Left renal cortex interstitium (tissue), 4 donors: ENCODE measurements at places on chromosomes 5 and 9. TPM values are rescaled to one million over a fixed set of nuclear protein-coding genes. Genes with fewer than 3 reads are reported as not detected.
A peak's percentile ranks its signal among the peaks of the same experiment; 100 is the strongest.

DNA sequence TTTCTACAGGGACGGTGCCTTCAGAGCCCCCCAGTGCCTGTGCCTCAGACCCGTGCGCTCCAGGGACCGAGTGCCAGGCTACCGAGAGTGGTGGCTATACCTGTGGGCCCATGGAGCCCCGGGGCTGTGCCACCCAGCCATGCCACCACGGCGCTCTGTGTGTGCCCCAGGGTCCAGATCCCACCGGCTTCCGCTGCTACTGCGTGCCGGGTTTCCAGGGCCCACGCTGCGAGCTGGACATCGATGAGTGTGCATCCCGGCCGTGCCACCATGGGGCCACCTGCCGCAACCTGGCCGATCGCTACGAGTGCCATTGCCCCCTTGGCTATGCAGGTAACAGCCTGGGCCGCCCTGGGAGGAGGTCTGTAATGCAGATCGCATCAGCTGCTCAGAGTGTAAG lies 6.9 kb downstream of the CRB2 start:
- no peak for DNase-seq

DNA sequence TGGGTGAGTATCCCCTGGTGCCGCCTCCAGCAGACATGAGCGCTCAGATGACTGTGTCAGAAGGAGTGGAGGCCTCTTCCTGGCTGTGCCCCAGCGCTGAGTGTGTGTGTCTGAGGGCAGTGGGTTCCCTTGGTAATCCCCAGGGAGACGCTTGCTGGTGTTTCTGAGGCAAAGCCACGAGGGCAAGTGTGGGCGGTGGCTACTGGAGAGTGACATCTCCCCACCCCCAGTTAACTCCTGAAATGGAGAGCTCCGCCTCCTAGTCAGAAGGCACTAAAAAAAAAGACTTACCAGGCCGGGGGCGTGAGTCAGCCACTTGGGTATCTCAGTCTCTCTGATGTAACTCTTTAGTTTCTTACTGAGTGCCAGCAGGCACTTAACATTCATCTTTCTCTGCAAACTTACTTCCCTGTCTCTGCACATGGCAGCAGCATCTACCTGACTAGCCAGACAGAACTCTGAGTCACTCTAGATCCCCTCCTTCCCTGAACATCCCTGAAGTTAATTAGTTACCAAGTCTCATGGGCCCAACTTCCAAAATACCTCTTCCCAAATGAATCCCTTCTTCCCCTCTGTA lies 19.3 kb downstream of the ORM2 start:
- no peak for DNase-seq

DNA sequence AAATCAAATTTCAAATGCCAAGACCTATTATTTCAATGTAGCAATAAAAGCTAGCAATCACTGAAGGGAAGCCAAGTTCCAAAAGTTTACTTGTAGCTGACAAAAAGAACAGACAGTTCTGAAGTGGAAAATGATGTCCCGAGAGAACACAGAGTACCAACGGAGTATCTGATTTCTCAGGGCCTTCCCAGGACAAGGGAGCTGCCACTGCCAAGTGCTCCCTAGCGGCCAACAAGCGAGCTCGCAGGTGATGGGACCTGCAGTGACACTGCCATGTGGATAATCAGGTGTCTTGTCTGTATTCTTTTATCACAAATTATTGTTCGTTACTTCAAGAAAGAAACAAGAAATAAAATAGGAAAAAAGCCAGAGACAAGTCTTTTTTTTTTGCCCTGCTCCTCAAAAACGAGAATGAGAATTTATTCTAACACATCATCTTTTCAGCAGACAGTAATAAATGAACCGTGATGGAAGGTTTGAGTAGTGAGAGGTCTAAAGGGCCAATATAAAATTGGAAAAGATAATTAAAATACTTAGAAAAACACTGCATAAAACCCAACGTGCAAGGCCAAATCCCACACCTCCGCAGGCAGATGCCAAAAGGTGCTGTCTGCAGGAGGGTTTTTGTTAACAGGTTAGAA lies 159.4 kb downstream of the MYO10 start:
- no peak for DNase-seq

DNA sequence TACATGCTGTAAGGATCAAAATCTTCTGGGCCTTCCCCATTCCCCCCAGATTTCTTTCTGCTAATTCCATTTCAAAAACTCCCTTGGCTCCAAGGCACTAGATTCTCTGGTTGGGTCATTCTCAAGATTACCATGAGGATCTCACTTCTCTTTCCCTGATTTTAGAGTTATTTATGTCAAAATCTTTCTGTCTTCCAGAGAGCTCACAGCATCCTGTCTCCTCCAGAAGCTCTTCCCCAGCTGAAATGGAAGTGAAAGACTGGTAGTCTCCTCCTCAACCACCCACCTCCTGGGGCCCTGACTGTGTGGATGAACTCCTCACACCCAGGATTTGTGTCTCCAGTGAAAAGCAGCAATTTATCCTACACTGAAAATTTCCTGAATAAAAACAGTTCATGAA lies 11.9 kb upstream of the ZNF366 start:
- no peak for DNase-seq

GRCh38 chr5:172714491-172715420 lies 56.2 kb downstream of the DUSP1 start:
- peak; percentile 57 for DNase-seq

DNA sequence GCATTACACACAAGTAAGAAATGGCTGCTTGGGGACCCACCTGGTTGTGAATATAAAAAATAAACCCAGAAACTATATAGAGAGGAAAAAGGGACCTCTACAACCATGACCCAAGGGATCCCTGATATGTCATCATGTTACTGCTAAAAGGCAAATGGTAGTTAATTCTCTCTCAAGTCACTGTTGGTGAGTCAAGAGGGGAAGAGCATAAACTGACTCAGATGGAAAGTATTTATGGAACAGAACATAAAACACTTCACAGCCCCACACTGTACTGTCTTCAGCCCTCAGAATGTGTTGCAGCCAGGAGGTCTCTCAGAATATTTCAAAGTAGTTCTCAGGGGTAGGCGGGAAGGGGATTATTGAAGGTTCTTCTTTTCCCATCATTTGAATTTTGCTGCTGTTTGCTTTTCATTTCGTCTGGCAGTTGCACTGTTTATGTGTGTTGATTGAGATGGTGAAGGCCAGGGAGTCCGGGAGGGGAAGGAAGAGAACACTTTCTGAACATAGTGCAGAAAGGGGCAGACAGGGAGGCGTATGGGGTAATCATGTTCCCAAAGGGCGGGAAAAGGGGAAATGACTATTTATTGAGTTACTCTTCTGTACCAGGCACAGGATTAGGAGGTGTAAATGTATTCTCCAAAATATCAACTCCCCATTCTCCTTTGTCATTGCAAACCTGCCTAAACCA lies 85.5 kb downstream of the TEK start:
- DNase-seq = no peak

- no peak for DNase-seq
Measured at GRCh38 chr5:151186538-151186937, 29.0 kb upstream of the ANXA6 start.

DNA sequence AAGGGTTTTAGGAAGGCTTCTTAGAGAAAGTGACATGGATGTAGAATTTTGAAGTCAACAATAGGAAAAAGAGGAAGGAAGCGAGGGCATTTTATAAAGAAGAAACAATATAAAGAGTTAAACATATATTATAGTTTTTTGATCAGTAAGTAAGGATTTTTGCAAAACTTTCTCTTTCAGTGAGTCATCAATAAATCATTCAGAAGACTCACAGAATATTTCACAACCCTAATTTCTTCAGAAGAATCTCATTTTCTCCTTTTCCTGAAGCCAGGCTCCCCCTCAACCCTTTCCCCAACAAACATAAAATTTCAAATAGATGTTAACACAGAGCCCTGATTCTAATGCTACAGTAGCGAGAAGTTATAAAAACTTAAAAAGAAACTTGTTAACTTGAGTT lies 4.3 kb upstream of the COX7C start:
- DNase-seq = no peak

The HACD4 gene
- 2.9 TPM for polyA plus RNA-seq

The KIF20A gene
- 40.8 TPM for polyA plus RNA-seq

The IFNA4 gene
- not detected for polyA plus RNA-seq

The CDH9 gene
- polyA plus RNA-seq = 7.6 TPM

The KIF3A gene
- 21.3 TPM for polyA plus RNA-seq

The TAS2R1 gene
- not detected for polyA plus RNA-seq
